ENCODE measurements at places on chromosomes 6 and 20. TPM values are rescaled to one million over a fixed set of nuclear protein-coding genes. Genes with fewer than 3 reads are reported as not detected.

VWA7 gene
- total RNA-seq, result 0.28 TPM

REM1 gene
- total RNA-seq, result not detected

PRPH2 gene
- total RNA-seq, result 1.8 TPM

PLA2G7 gene
- not detected for total RNA-seq

PAK5 gene
- not detected for total RNA-seq

ITPA gene
- 30.3 TPM for total RNA-seq

CHRNA4 gene
- total RNA-seq, result not detected

All from smooth muscle cell of bladder (primary cell).